ENCODE measurements at places on chromosomes 6 and 20. TPM values are rescaled to one million over a fixed set of nuclear protein-coding genes. Genes with fewer than 3 reads are reported as not detected.

The ULBP2 gene
- 6.5 TPM for total RNA-seq

The RPRD1B gene
- total RNA-seq: 26.2 TPM

The HLA-DPA1 gene
- total RNA-seq: 16.8 TPM

The SPINT3 gene
- not detected for total RNA-seq

The PNPLA1 gene
- not detected for total RNA-seq

The IL17A gene
- not detected for total RNA-seq

The LY6G6F gene
- not detected for total RNA-seq

The DYNLT2 gene
- 1.4 TPM for total RNA-seq

The NNAT gene
- total RNA-seq: not detected

The GRIK2 gene
- total RNA-seq: not detected

The RIMS1 gene
- 0.93 TPM for total RNA-seq

The BPI gene
- not detected for total RNA-seq

The WFDC10B gene
- not detected for total RNA-seq

The RAB32 gene
- total RNA-seq: 103 TPM

The CBLN4 gene
- not detected for total RNA-seq

The BPIFA1 gene
- not detected for total RNA-seq

The GSTA2 gene
- total RNA-seq: not detected

The IL20RA gene
- total RNA-seq: not detected

The FOXA2 gene
- total RNA-seq: not detected

The YWHAB gene
- total RNA-seq: 244 TPM

The PROKR2 gene
- not detected for total RNA-seq

The SOX18 gene
- 25.5 TPM for total RNA-seq

The OXT gene
- not detected for total RNA-seq

The PRSS16 gene
- total RNA-seq: not detected

The AIF1 gene
- not detected for total RNA-seq

The SYTL3 gene
- 0.65 TPM for total RNA-seq

The CYP39A1 gene
- total RNA-seq: 0.22 TPM

The SAPCD1 gene
- 1.6 TPM for total RNA-seq

The SLC17A1 gene
- total RNA-seq: not detected

The CYP24A1 gene
- total RNA-seq: not detected

The SAMD5 gene
- total RNA-seq: 3.6 TPM

The TAAR5 gene
- not detected for total RNA-seq

The HLA-DQA1 gene
- not detected for total RNA-seq

The SLC22A3 gene
- total RNA-seq: 0.07 TPM

The SEL1L2 gene
- not detected for total RNA-seq

The HCK gene
- total RNA-seq: not detected

The COL19A1 gene
- total RNA-seq: not detected

The WFDC9 gene
- total RNA-seq: not detected

The HLA-A gene
- total RNA-seq: 166 TPM

The BPIFB4 gene
- not detected for total RNA-seq

The TSBP1 gene
- not detected for total RNA-seq
